ENCODE measurements at places on chromosomes 7 and 10. TPM values are rescaled to one million over a fixed set of nuclear protein-coding genes. Genes with fewer than 3 reads are reported as not detected.

- peaks cover 10% of the 10 kb centered on the region for H3K4me1 ChIP-seq
- peak overlapping the region; percentile 47 for H3K4me3 ChIP-seq
- peak overlapping the region; percentile 97 for H3K27ac ChIP-seq
- no peaks in the 10 kb centered on the region for H3K27me3 ChIP-seq
Observed at GRCh38 chr10:12448340-12448728, 99.0 kb downstream of the CAMK1D start.

- peak overlapping the region; percentile 26 for H3K27ac ChIP-seq
- peaks cover 12% of the 10 kb centered on the region for H3K4me1 ChIP-seq
- no peak overlapping the region for H3K4me3 ChIP-seq
- peak; percentile 71 for DNase-seq
- H3K27me3 ChIP-seq = no peaks in the 10 kb centered on the region
Observed at GRCh38 chr10:77983384-77984341, 45.7 kb downstream of the POLR3A start.

- H3K4me3 ChIP-seq = no peak overlapping the region
- H3K36me3 ChIP-seq = peaks cover 5% of the 10 kb centered on the region
- no peak for DNase-seq
- no peak overlapping the region for H3K27ac ChIP-seq
Observed at GRCh38 chr7:7569081-7569527, 2.4 kb downstream of the MIOS start.

GRCh38 chr7:79786187-79786586 is 332.7 kb upstream of the MAGI2 start:
- H3K27ac ChIP-seq = no peak overlapping the region
- no peaks in the 10 kb centered on the region for H3K27me3 ChIP-seq
- no peaks in the 10 kb centered on the region for H3K36me3 ChIP-seq
- no peak for DNase-seq
- H3K4me1 ChIP-seq = no peaks in the 10 kb centered on the region
- H3K4me3 ChIP-seq = no peak overlapping the region

DNA sequence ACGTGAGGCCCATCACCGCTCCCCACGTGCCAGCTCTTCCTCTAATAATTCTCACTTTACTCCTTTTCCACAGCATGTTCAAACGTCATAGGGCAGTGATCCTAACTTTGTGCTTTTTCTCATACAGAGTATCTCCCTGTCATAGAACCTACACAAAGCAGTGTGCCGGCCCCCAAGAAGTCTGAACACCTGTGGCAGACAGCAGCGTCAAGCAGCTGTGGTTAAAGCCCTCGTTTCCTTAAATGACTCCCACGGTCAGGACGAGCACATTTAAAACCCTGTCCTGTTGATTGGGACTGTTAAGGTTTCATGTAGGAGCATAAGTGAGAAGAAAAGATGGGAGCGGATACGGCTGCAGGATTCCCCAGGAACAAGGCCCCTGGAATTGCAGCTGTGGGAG is 267.2 kb downstream of the DIP2C start:
- no peak overlapping the region for H3K27ac ChIP-seq
- no peak overlapping the region for H3K4me3 ChIP-seq
- H3K36me3 ChIP-seq = peaks cover 11% of the 10 kb centered on the region
- no peaks in the 10 kb centered on the region for H3K4me1 ChIP-seq
- H3K27me3 ChIP-seq = no peaks in the 10 kb centered on the region

- no peak overlapping the region for H3K4me3 ChIP-seq
- no peaks in the 10 kb centered on the region for H3K4me1 ChIP-seq
- H3K36me3 ChIP-seq = no peaks in the 10 kb centered on the region
- peaks cover 6% of the 10 kb centered on the region for H3K27me3 ChIP-seq
Observed at GRCh38 chr10:75607576-75607975, 176.2 kb downstream of the LRMDA start.

DNA sequence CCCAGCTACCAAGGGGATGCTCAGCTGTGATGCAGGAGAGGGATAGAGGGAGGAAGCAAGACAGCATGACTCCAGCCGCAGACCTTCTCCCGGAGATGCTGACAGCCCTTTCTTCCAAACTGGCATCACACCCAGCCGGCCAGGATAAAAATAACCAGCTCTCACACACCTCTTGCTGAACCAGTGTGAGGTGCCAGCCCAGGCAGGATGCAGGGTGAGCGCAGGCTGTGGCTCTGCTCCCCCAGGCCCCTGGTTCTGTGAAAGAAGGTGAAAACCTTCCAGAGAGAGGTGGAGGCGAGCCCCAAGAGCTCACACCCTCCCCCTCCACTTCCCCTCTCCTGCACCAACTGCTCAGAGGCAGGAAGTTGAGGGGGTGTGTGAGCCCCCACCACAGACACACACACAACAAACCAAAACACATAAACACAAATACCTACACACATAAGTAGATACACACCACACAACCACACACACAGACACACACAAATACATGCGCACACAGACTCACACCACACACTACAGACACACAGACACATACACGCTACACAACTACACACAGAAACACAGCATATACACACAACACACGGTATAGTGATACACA is 4.0 kb downstream of the GPR15LG start:
- no peak overlapping the region for H3K4me3 ChIP-seq
- H3K27ac ChIP-seq = no peak overlapping the region
- H3K36me3 ChIP-seq = no peaks in the 10 kb centered on the region

DNA sequence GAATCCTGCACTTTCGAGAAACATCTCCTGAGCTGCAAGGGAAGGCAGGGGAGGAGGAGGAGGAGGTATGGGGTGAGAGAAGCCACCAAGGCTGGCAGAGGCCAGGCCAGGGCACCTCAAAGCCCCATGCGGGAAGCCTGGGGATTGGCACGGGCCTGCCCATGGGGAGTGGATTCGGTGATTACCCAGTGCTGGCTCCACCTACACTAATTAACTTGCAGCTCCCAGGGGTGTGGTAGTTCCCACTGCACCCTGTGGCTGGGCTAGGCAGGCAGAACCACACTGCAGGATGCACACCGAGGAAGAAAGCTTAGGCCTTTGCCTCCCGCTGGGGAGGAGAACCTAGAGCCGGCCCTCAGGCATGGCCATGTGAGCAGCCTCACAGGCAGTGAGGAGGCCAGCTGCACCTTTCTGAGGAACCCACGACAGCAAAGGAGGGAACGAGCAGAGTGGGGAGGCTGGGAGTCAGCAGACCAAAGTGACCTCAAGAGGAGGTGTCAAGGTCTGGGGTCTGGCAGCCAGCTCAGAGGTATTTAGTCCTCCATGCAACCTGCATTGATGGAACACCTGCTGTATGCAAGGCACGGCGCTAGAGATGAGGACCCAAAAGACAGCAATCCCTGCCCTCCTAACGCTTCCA is 27.2 kb downstream of the GRID1 start:
- no peaks in the 10 kb centered on the region for H3K36me3 ChIP-seq
- peaks cover 2% of the 10 kb centered on the region for H3K27me3 ChIP-seq
- no peak overlapping the region for H3K4me3 ChIP-seq
- no peak for DNase-seq
- no peak overlapping the region for H3K27ac ChIP-seq

GRCh38 chr10:1673568-1674345 is 63.6 kb downstream of the ADARB2 start:
- H3K27me3 ChIP-seq = no peaks in the 10 kb centered on the region
- no peak for DNase-seq
- no peaks in the 10 kb centered on the region for H3K4me1 ChIP-seq
- H3K4me3 ChIP-seq = no peak overlapping the region

DNA sequence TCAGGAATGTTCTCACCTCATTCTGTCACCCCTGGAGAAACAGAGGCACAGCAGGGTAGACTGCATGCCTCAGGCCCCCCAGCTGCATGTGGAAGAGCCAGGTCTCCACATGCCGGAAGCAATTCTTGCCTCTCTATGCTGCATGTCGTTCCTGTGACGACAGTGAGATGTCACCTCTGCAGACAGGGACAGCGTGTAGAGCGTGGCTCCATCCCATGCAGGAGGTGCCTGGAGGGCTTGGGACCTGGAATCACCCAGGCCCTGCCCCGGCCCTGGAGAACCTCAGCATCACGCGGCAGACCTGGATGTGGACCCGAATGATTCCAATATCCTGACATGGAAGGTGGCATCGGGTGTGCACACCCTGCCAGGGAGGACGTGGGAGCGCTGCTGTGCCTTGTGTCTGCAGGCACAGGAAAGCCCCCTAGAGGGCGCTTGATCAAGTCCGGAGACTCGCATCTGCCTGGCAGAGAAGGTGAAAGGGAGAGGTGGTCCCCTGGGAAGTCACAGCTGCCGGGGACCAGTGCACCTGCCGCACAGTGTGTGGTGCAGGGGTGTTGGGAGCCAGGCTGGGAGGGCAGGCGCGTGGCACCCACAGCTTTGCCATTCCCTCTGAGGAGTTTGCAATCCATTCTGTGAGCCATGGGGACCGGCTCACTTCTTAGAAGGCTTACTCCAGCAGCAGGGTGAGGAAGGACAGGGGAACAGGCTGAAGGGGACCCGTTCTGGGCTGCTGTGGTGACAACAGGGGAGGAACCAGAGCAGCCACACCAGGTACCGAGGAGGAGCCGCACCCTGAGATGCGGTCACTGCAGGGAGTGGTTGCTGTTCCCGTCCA is 45.3 kb upstream of the EN2 start:
- no peaks in the 10 kb centered on the region for H3K27me3 ChIP-seq
- H3K36me3 ChIP-seq = no peaks in the 10 kb centered on the region
- no peaks in the 10 kb centered on the region for H3K4me1 ChIP-seq

The PSMC2 gene
- 144 TPM for total RNA-seq

GRCh38 chr10:113557424-113557862 is 4.6 kb downstream of the HABP2 start:
- no peak overlapping the region for H3K27ac ChIP-seq
- no peak for DNase-seq
- peaks cover 11% of the 10 kb centered on the region for H3K27me3 ChIP-seq
- H3K4me1 ChIP-seq = no peaks in the 10 kb centered on the region
- H3K36me3 ChIP-seq = no peaks in the 10 kb centered on the region
